NCI-H524 treated with DMSO at 0.1 percent for 48 hours (cell line): ENCODE measurements at places on chromosomes 6 and 20.

DNA sequence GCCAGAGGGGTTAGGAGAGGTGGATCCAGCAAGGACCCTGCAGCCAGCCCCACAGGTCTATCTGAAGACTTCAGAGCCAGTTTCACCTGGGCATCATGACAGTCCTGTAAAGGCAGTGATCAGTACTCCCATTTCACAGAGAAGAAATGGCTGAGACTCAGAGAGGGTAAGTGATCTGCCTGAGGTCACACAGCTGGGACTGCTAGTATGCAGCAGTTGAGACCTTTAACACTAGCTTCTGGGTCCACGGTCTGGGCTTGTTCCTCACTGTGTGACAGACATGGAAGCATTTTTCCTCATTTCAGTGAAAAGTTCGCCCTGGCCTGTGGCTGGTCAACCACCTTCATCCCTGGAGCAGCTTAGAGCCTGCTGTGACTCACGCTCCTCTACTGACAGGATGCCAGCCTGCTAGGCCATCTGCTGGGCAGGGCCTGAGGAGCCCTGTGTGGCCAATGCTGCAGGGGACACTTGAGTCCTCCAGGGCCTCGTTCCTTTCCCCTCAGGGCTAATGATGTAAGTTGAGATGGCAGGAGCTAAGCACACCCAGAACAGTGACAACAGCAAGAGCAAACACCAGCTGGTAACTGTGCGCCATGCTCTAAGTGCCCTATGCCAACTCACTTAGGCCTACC is 192.0 kb downstream of the LRFN2 start:
- peak; percentile 72 for DNase-seq

DNA sequence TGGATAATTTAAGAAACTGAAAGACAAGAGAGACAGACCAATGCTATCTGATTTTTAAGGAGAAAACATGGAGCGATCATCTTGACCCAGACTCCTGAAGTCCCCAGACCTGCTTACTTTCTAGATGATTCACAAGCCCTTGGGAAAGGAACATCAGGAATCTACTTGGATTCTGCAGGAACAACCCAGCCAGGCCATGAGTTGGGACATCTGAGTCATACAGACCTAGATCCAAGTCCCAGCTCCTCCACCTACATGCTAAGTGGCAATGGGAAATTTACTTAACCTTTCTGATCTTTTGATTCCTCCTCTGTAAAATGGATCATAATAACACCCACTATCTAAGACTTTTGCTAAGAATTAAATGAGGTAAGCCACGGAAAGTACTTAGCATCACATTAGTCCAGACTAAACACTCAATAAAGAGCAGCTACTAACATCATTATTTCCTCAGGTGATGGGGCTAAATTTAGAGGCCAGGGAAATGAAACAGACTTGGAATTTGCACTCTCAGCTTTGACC is 61.0 kb upstream of the MAFB start:
- no peak for DNase-seq

GRCh38 chr6:35708585-35708984 is 19.9 kb upstream of the FKBP5 start:
- DNase-seq, result no peak

DNA sequence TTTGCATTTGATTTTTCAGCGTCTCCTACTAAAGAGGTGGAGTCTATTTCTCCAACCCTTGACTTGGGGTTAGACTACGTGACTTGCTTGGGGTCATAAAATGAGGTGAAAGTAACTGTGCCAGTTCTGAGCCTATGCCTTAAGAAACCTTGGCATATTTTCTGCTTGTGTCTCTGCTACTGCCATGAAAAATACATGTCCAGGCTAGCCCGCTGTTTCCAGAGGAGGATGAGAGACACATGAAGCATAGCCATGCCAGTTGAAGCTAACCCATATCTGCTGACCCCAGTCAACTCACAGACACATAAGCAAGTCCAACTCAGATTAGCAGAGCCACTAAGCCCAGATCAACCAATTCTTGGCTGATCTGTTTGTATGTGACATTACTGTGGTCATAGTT is 38.7 kb downstream of the SCP2D1 start:
- DNase-seq, result no peak

- DNase-seq, result no peak
These were observed 128.7 kb downstream of the DNAH8 start for GRCh38 chr6:38843798-38844197.

DNA sequence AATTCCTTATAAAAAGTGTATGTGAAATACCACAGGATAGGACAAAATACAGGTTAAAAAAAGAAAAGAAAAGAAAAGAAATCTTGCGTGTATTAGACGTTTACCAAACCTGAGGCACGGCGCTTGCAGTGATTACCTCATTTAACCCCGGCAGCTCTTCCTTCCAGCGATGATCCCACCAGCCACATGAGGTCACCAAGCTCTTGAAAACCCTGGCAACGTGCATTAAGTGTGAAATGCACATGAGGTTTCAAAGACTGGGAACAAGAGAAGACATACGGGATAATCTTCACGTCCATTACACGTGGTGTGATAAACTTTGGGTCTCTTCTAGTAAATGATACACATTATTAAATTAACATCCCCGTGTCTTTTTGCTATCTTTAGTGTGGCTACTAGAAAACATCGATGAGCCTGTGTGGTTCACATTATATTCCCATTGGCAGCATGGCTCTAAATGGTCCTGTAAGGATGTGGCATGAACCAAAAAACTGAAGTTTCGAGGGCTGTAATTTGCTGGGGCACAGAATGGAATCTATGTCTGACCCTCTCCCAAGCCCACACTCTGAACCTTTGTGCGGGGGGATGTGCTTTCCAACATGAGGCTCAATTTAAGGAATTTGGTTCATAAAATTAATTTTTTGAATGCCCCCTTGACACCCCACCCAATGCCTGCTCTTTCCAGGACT is 59.2 kb upstream of the THBS2 start:
- no peak for DNase-seq

DNA sequence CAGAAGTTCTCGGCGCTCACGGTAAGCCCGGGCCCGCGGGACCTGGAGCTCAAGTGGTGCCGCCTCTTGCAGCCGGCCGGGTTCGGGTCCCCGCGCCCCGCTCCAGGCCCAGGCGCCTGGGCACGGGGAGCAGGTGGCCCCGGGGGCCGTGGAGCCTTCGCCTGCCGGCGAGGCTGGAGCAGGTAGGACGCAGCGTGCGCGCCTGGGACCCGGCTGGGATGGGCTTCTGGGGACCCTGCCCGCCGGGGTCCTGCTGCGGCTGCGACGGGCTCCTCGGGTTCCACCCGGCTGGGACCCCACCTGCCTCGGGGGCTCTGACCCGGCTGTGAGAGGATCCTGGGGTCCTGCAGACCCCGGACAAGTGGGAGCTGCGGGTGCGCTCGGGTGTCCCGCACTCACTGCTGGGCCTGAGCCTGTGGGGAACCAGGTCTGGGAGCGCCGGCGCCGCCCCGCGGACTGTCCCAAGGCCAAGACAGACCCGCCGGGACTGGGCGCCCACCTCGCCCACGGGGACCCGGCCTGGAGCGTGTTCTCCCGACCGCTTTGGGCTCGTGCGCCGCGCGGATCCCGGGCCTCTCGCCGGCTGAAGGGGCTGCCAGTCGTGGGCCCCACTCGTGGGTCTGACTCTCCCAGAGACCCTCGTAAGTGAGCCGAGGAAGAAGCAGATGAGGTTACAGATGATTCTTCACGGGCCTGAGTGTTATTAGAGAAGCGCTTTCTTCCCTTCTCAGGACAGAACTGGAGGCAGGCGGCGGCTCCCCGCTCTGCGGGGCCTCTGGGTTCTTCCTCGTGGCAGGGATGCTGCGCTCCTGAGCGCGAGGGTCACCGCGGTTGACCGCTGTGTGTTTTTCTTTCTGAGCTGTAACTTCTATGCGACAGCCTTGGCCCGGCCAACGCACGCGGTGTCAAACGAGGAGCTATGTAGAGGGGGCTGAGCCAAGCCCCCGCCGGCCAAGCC is 729 bp downstream of the SMOC2 start:
- DNase-seq, result no peak

GRCh38 chr6:148761527-148762011 is 14.7 kb downstream of the UST start:
- DNase-seq, result no peak

- DNase-seq, result peak; percentile 43
These were observed at the start of gene PREX1 for GRCh38 chr20:48827855-48828733. TSS of gene PREX1 (minus strand) at chr20:48827999. CDS start at chr20:48827860, 139 bp downstream.

- no peak for DNase-seq
These were observed 272.1 kb upstream of the TAB2 start for GRCh38 chr6:149045404-149045803.

DNA sequence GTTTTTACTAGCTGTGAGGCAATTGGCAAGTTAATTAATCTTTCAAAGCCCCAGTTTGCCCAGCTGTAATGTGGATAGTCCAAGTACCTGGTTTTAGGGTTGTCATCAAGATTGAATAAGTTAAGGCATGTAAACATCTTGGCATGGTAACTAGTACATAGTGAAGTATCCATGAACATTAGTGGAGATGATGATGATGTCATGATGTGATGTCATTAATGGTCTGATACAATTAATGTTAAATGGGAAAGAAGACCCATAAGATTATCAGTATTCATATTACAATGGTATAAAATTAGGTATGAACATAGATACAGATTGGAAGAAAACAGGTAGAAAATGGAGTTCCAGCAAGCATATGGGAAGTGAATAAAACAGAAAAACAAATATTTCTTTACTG is 5.3 kb downstream of the EPB41L1 start:
- no peak for DNase-seq

GRCh38 chr6:12017263-12017662 is 5.2 kb downstream of the HIVEP1 start:
- no peak for DNase-seq

DNA sequence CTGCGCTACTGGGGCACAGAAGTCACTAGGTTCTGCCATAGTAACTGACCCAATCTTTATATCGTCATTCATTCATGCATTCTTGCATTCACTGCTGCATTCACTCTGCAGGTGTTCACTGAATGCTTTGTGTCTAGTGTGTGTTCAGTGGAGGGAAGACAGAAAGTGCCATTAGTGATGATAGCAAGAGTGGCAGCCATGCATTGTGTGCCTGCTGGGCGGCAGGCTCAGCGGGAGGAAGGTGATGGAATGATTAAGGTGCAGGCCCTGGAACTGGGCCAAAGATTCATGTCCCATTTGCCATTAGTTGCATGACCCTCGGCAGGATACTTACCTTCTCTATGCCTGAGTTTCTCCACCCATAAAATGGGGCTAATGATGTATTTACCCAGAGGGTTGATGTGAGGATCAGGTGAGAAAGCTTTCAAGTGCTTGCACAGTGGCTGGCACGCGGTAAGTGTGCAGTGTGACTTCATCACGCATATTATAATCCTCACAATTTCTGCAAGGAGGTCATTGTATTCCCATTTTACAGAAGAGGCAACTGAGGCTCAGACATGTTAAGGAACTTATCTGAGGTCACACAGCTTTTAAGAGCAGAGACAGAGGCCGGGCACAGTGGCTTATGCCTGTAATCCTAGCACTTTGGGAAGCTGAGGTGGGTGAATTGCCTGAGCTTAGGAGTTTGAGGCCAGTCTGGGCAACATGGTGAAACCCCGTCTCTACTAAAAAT is 40.1 kb downstream of the ITPR3 start:
- no peak for DNase-seq

DNA sequence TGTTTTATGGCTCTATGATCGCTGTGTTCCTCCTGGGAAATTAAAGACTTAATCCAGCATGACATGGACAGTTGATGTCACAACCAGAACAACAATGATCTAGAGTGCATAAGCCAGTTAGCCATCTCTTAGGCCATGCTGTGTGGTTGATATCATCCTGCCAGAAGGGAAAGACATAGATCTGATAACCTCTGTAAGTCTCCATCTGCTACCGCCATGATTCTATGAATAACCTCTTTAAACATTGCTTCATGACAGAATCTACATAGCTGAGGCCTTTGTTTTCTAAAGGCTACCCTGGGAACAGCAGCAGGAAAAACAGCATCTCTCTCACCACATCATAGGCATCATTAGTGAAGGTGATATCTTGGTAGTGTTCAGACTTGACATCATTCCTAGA is 117.6 kb upstream of the PHACTR1 start:
- no peak for DNase-seq

GRCh38 chr20:24153101-24154040 is 164.8 kb upstream of the GGTLC1 start:
- DNase-seq, result peak; percentile 56

DNA sequence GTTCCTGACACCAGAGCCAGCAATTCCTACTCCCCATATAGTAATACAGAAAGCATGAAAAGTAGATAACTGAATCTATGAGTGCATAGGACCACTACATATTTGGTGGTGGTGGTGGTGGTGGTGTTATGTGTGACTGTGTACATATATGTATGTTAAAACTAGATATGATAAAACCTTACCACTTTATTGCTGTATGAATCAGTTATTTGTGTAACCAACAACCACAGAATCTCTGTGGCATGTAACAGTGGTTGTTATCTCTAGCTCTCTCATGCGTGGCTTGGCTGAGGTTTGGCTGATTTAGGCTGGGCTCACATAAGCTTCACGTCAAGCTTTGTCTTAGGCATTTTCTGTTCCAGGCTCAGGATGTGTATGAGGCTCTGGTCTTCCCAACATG is 55.7 kb downstream of the PLCB1 start:
- DNase-seq, result no peak

DNA sequence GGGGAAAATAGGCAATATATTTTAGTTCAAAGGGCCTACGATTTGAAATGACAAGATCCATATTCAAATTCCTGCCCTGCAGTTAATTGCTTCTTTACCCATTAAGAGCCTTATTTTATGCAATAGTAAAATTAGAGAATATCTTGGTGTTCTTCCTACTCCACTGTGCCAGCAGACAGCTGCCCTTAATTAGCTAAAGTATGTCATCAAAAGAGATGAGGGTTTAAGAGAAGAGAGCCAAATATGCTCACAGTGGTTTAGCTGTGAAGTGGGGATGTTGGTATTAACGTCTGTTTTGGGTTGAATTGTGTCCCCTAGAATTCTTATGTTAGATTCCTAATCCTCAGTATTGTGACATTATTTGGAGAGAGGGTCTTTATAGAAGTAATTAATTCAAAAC is 148.1 kb downstream of the MOXD1 start:
- peak; percentile 48 for DNase-seq

GRCh38 chr20:53707371-53708055 is 113.9 kb upstream of the ZNF217 start:
- no peak for DNase-seq

DNA sequence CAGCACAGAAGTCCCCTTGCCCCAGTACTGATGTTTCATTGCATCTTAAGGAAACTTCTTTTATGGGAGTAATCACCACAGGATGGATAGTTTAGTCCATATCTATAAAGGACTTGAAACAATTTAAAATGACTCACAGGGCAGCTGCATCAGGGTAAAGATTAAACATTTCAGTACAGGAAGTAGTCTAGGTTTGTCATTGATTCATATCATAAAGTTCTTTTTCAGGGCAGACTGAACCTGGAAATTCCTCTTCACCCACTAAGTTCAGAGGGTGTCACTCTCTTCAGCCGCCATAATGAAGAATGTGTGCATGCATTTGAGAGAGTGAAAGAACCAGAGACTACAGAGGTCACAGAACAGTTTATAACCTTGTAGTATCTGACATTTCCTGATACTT is 296.3 kb upstream of the JAG1 start:
- DNase-seq, result no peak
